Hematopoietic multipotent progenitor cell treated with erythropoietin and hydrocortisone succinate and interleukin-3 and kit ligand, for 17 days (in vitro differentiated cells): ENCODE measurements at places on chromosomes 1 and 21.
A peak's percentile ranks its signal among the peaks of the same experiment; 100 is the strongest.

GRCh38 chr1:12756768-12757413, 10.9 kb downstream of the CFAP107 start:
- DNase-seq, result no peak

DNA sequence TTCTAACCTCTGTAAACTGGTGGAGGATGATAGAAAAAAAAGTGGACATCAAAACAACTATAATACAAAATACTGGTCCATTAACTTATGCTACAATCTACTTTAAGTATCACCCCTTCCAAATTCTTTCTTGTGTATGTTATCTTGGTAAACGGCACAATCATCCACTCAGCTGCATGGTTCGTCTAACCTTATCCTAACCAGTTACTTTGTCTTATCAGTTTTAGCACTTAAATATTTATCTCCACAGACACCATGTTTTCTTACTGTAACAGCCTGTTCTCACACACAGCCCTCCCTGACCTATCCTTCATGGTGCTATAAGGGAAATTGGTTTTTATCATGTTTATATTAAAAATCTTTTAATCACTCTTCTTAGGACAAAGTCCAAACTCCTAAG, 157.2 kb downstream of the PTGER3 start:
- DNase-seq, result no peak

DNA sequence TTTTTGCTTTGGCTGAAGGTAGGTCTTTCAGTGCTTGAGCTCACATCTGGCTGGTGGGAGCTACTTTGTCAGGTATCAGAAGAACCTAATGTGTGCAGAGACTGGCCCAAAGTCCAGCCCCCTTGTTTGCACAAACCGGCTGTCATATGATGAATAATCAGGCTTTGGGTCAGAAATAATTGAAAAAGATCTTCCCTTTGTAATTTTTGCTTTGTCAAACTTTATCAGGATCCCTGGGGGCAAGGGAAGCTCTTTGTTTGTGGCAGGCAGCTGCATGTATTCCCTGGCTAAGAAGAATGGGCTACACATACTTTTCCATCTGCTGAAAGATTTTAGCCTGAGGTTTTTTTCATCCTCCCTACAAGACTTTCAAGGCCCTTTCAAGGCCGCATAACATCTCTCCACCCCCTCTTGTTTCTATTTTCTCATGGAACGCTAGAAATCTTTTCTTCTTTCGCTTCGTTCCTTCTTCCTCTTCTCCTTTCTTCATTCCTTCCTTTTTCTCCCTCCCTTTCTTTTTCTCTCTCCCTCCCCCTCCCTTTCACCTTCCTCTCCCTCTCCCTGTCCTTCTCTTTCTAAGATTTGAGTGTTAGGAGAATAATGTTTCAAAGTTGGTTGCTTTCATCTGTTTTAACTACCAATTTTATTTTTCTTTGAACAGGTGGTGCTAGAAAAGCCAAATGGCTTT, 25.5 kb downstream of the TUFT1 start:
- DNase-seq, result no peak

DNA sequence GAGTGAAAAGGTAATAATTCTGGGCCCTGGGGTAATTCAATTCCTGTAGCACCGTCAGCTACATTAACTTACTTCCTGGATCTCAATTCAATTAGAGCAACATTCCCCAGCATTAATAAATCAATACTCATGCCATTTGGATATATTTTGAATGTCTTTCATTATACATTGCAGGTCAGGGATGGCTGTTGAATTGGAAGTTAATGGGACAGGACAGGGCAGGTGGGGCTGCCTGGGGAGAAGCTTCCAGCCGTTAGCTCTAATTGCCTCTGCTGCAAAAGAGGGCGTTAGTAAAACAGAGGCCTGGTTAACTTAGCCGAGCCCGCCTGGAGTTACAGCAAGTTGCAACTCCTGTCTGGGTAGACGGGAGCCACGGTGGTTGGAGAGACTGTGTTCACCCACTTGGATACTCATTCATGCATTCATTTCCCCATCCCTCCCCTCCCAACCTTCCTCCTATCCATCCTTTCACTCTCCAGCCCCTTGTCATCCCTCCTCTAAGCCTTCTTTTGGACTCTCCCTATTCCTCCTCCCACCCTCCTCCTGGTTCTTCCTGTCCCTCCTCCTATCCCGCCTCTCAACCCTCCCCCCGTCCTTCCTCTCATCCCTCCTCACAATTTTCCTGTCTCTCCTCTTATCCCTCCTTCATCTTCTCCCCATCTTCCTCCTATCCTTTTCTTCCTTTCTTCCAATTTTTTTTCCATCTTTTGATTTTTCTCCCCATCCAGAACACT, 137.6 kb upstream of the RUNX3 start:
- no peak for DNase-seq

- no peak for DNase-seq
Measured at GRCh38 chr21:15332572-15332971, 267.8 kb upstream of the NRIP1 start.

- DNase-seq, result no peak
Measured at GRCh38 chr1:112849425-112850033, 106.5 kb downstream of the SLC16A1 start.

DNA sequence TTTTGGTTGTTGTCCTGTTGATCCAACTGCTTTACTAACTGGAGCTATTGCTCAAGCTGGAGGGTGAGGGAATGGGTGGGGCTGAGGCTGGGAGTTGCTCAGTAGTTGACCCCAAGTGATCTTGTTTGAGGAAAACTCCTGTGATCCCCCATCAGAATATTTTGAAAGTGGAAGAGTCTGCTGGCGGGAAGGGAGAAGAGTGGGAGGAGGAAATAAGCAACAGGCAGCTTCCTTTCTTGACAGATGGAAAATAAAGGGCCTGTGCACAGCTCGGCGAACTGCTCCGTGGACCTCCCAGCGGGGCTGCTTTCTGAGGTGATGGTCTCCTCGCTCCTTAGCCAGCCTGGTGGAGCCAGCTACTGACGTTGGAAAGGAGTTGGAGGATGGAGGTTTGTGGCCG, 199.1 kb upstream of the LMO4 start:
- DNase-seq, result no peak

GRCh38 chr1:162725301-162725837, 65.1 kb upstream of the HSD17B7 start:
- no peak for DNase-seq

DNA sequence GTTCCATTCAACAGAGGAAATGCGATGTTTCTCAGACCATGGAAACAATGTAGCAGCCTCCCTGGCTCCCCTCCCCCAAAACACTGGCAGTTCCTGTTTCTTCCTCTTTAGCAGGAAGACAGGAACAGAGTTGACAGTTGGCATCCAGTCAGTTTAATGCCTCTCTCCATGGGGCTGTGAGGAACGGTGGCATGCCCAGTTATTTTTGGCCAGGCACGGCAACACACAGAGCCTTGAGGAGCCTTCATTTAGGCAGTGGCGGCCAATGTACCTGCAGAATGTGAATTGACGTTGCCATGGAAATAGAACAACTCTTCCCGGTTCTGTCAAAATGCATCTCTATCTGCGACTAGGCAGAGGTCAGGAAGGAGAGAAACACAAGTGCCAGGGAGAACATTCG, 330.6 kb downstream of the DSCAM start:
- DNase-seq, result no peak

DNA sequence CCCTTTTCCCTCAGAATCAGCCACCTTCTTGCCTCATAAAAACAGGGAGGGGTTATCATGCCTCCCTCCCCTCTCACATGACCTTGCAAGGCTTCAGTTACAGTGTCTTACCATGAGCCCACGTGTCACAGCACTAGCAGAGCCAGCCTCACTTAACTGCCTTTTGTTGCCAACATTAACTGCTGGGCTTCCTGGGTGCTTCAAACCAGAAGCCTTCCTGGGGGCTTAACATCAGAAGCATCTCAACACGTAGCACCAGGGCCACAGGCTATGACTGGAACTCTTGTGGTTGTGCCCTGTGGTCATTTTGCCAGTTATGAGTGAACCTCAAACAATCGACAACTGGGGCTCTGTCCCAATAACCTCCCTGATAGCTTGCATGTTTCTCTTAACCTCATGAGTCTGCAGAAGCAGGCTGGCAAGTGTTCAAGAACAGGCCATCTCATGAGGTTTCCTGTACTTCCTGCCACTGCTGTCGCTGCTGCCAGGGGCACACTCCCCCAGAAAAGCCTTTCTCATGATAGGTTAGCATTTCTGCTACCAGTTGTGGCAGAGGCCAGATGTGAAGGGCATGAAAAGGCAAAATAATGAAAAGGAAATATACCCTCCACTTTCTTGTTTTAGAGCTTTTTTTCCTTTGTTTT, 132.2 kb downstream of the GLUL start:
- peak; percentile 93 for DNase-seq

- no peak for DNase-seq
Measured at GRCh38 chr21:42156690-42157605, 62.0 kb upstream of the ABCG1 start.

DNA sequence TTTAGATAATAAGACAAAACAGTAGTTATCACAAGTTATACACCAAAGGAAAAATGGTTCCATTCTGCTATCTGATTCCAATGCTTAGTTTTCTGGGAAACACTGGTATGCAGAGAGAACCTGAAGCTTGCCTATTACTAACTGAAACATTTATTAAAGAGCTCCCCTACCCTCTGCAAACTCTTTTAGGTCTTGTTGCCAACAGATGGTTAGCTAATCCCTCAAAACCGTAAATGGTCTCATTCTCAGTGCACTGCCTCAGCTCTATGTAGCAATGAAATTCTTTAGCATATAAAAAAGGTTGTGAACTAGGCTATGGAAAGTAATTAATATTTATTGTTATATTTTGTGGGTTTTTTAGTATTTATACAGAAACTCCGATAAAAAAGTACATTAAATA, 20.4 kb downstream of the C21orf91 start:
- no peak for DNase-seq

- no peak for DNase-seq
Measured at GRCh38 chr1:45793942-45794604, 9.3 kb upstream of the MAST2 start.

DNA sequence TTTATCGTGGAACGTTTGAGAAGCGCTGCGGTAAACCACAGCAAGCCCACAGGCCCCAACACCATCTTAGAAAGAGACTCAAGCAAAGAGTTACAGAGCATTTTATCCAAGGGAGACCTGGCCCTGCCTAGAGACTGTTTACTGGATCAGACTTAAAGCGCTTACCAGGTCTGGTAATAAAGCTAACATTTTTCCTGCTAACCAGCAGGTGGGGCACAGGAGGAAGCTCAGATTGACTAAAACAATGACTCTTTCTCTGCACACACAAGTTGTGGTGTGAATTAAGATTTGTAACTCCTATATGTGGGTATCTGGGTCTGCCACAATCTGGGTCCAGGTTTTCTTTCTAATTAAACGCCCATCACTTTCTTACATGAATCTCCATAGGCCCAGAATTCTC, 136.5 kb upstream of the ETS2 start:
- DNase-seq, result no peak

DNA sequence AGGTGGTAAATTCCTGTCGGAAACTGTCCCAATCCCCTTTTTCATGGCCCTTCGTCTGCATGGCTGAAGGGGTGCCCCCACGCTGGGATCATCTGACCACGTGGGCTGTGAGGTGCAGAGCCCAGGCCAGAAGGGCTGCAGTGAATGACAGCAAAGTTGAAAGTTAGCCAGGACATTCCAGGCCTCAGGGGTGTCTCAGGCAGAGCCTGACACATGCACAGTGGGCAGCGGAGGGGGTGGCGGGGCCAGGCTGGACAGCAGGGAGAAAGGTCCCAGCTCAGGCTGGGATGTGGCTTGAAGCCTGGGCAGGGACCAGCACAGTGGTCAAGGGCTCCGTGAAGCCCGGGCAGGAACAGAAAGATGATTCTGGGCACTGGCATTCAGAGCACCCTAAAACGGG, 49.6 kb downstream of the GRIK3 start:
- no peak for DNase-seq

DNA sequence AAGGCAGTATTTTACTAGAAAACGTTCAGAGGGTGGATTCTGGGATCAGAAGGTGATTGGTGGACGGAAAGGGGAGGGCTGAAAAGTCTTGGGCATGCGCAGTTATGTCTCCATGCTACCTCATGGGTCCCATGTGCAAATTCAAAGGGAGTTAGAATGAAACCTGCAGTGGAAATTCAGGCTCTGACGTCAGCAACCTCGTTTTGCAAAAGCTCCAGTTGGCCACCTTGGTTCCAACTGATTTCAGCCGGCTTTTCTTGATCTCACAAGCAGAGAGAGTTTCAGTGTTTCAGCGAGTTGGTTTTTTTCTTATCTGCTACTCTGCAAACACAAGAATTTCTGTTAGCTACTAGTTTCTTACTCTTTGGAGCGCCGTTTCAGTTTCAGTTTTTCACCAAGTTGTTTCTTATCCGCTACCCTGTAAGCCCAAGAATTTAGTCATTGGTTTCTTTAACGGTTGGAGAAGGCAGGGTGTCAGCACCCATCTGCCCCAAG, 69.8 kb upstream of the PGBD5 start:
- DNase-seq, result no peak

GRCh38 chr1:209733409-209734192, 22.3 kb upstream of the TRAF3IP3 start:
- no peak for DNase-seq

DNA sequence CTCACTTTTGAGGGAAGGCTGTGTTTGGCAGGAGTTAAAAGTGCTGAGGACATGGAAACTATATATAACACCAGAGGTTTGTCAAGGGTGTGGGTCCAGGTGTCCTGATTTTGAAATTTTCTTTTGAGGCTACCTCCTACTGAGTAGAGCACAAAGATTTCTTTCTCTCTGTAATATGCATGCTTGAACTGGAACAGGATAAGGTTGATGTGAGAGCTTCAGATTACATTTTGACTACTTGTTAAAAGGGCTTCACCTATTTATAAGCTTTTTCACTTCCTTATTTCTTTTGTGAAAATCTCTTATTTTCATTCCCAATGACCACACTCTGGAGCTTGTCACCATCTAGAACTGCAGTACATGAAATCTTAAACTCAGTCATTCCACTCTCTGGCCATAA, 59.8 kb upstream of the PLA2G4A start:
- no peak for DNase-seq

- no peak for DNase-seq
Measured at GRCh38 chr1:233719655-233720341, 105.9 kb downstream of the KCNK1 start.

- DNase-seq, result peak; percentile 32
Measured at GRCh38 chr21:39385299-39386145, 36.6 kb upstream of the HMGN1 start.

DNA sequence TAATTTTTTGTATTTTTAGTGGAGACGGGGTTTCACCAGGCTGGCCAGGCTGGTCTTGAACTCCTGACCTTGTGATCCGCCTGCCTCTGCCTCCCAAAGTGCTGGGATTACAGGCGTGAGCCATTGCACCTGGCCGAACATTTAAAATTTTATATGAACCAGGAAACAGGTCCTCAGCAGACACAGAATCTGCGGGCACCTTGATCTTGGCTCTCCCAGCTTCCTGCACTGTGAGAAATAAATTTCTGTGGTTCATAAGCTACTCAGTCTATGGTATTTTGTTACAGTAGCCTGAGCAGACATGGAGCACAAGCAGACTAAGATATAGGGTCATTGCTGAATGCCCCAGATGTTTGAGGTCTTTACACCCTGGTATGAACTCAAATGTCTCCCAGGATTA, 23.6 kb upstream of the CTH start:
- DNase-seq, result no peak
